Stimulated activated CD8-positive, alpha-beta memory T cell treated with anti-CD3 and anti-CD28 coated beads, Interleukin-4, amount 100 ng/mL, for 1 hour (primary cell): ENCODE measurements at places on chromosomes 11 and 22.

GRCh38 chr11:60155931-60156330 is 27.0 kb downstream of the MS4A6A start:
- no peak for DNase-seq

GRCh38 chr11:19873730-19874129 is 161.1 kb downstream of the NAV2 start:
- no peak for DNase-seq

GRCh38 chr11:12526789-12527188 is 147.4 kb upstream of the TEAD1 start:
- no peak for DNase-seq

DNA sequence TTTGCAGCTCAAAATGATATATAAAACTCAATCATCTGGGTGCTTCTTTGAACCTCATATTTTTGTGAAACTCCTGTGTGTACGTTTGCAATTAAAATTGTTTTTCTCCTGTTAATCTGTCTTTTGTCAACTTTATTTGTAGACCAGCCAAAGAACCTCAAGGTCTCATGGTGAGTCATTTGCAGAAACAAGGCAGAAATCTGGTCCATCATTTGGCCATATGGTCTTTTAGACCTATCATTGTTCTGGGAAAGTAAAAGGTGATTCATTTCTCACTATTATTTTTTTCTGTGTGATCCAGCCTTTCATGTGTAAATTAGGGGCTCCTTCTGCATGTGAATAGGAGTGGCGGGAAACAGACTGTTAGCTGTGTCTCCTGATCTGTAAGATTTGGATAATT is 399.1 kb upstream of the DDI1 start:
- no peak for DNase-seq

GRCh38 chr11:12288212-12288930 is 89.0 kb upstream of the PARVA start:
- DNase-seq, result no peak

DNA sequence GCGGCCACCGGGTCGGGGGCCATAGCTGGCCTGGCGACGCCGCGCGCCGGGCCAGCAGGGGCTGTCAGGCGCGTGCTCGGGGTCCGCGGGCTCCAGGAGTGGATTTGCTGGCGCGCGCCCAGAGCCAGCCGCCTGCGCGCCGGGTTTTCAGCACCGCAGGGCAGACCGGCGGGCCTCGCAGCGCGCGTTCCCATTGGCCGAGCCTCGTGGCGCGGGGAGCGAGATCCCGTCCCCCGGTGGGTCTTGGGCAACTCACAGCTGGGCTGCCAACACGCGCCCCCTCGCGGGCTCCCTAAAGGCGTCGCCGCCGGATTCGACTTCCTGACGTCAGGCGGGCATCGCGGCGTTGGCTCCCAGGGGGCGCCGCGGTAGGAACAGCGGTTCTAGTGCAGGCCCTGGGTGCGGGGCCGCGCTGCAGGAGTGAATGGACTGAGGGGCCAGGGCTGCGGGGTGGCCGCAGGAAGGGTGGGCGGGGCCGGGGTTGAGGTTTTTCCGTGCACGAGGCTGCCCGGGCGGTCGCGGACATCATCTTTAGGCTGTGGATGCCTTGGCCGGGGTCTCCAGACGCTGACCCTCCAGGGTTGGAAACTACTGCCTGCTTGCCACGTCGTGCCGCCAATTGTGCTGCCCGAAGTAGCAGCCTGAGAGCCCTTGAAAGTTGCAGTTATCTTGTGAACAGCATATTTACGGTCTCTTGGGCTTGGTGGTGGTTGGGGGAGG is at the start of gene FADS1:
TSS of gene FADS1 (minus strand) at position 268 of the 720 bp plus-strand sequence. CDS start at position 194, 74 bp downstream.
- DNase-seq, result peak; percentile 36

- DNase-seq, result no peak
Measured at GRCh38 chr11:78100676-78101472, 21.2 kb upstream of the NDUFC2 start.

- no peak for DNase-seq
Measured at GRCh38 chr11:34495239-34495723, 18.3 kb downstream of the ELF5 start.

DNA sequence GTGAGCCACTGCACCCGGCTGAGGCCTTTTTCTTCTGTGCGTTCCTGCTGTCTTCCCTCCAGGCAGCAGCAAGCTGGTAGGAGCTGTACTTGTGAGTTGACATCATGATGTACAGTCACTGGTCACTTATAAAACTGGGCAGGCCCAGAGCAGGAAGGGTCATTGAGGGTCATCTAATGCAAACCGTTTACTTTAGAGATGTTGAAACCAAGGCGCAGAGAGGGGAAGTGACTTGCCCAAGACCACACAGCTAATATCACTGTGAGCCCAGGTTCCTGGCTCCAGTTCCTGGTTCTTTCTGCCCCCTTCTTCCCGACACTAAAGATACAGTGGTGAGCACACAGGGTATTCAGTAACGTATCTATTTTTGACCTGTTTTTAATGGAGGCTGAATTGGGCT is 27.3 kb downstream of the PTPRJ start:
- DNase-seq, result no peak

DNA sequence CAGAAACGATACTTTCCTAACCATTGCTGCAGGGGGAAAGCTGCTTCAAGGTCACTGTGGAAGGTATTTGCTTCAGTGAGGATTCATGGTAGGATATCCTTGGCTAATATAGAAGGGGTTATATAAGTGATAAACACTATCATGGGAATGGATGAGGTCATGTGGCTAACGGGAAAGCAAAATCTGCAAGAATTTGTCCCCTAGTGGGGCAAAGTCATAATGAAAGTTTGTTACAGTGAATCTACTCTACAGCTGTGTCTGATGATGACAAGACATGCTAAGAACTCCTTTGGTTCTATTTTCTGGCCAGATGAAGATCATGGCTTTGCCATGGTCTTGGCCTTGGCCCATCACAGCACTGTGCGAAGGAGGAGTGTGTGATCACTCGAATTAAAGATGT is 13.8 kb downstream of the MMP20 start:
- no peak for DNase-seq

DNA sequence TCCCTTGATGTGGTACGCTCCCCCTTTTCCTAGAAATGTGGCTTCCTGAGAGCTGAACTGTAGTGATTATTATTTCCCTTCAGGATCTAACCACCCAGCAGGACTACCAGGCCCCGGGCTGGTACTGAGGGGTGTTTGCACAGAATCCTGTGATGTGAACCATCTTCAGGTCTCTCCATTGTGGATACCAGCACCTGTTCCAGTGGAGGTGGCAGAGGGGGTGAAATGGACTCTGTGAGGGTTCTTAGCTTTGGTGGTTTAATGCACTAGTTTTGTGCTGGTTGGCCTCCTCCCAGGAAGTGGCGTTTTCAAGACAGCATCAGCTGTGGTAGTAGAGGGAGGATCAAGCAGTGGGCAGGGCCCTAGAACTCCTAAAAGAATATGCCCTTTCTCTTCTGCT is 18.6 kb downstream of the C11orf91 start:
- no peak for DNase-seq

GRCh38 chr11:47955061-47955755 is 25.2 kb upstream of the PTPRJ start:
- DNase-seq, result no peak

- no peak for DNase-seq
Measured at GRCh38 chr11:110901441-110901840, 189.2 kb upstream of the ARHGAP20 start.

DNA sequence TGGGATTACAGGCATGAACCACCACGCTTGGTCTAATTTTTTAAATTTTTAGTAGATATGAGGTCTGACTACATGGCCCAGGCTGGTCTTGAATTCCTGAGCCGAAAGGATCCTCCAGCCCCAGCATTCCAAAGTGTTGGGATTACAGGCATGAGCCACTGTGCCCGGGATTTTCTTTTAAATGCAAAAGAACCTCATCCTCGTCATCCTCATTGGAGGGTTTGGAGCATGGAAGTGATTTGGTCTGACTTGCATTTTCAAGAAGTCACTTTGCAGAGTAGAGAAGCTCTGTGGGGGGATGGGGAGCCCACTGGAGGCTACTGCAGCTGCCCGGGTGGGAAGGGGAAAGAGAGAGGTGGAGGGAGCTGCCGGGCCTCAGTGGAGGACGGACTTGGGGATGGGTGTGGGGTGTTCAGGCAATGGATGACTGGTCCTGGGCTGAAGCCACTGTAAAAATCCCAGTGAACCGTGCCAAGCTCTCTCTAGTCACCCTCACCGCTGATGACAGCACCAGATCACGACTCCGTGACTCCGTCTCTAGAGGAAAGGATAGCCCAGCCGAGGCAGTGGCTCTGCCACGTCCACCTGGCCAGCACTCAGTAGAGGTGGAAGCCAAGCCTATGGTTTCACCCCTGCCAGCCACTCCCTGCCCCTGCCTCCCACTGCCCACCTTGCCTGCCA is 32.8 kb upstream of the SLC22A12 start:
- no peak for DNase-seq

GRCh38 chr11:35914816-35915215 is 29.0 kb upstream of the LDLRAD3 start:
- DNase-seq, result no peak

DNA sequence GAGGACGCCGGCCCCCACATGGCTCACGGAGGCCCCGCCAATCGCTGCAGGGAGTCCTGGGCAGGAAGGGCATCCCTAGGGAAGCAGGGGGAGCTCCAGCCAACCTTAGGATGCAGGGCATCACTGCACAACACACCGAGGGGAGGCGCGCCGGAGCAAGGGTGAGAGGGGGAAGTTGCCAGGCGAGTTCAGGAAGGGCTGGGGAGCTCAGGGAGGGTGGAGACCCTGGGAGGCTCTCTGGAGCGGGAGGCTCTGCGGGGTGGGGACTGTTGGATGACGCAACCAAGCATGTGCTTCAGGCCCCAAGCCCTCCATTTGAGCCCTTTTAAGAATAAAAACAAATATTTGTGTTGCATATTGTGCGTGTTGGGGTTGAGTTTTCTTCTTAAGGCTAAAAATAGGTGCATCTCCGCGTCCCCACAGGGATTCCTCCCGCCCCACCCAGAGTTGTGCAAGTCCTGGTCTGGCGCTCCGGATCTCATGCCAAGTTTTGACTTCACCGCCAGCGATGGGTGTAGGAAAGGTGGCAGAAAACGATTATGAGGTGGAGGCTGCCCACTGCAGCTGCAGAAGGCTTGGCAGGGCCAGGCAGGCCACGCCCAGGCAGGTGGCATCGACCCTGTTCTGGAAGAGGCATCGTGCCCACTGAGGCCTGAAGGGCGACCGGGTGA is 65.2 kb downstream of the WNT7B start:
- no peak for DNase-seq

- DNase-seq, result no peak
Measured at GRCh38 chr11:6284250-6284649, 24.6 kb downstream of the CCKBR start.

- DNase-seq, result peak; percentile 68
Measured at GRCh38 chr11:61679893-61680621, at the start of gene DAGLA. Gene DAGLA (plus strand): TSS chr11:61680391. CDS start chr11:61720156, 39,765 bp downstream.

GRCh38 chr22:35641494-35642120 is 6.6 kb upstream of the APOL6 start:
- DNase-seq, result no peak

GRCh38 chr11:93166194-93166593 is 31.6 kb downstream of the SLC36A4 start:
- no peak for DNase-seq

- no peak for DNase-seq
Measured at GRCh38 chr11:88280673-88281316, 56.7 kb downstream of the CTSC start.

- no peak for DNase-seq
Measured at GRCh38 chr11:4118107-4118506, 23.5 kb downstream of the RRM1 start.

DNA sequence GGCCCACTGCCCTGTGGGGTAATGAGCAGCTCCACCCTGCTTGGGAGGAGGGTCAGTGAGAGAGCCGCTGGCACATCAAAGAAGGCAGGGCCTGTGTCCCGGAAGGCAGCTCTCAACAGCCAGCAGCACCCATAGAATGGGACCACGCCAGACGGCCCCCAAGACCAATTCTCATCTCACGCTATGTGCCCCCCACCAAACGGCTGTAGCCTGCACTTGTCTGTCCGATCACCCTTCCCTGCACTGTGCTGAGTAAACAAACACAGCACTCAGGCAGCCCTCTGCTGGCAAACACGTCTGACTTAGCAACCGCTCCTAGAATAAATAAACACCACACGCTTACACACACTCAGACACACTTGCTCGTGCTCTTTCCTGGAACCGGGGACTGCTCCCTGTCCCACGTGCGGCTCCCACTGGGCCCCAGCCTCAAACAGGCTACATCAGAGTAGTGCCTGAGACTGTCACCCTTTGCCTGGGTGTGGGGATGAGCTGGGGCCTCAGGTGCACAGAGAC is 53.2 kb upstream of the CDON start:
- DNase-seq, result no peak

GRCh38 chr22:48838376-48838775 is 989.3 kb downstream of the BRD1 start:
- no peak for DNase-seq

DNA sequence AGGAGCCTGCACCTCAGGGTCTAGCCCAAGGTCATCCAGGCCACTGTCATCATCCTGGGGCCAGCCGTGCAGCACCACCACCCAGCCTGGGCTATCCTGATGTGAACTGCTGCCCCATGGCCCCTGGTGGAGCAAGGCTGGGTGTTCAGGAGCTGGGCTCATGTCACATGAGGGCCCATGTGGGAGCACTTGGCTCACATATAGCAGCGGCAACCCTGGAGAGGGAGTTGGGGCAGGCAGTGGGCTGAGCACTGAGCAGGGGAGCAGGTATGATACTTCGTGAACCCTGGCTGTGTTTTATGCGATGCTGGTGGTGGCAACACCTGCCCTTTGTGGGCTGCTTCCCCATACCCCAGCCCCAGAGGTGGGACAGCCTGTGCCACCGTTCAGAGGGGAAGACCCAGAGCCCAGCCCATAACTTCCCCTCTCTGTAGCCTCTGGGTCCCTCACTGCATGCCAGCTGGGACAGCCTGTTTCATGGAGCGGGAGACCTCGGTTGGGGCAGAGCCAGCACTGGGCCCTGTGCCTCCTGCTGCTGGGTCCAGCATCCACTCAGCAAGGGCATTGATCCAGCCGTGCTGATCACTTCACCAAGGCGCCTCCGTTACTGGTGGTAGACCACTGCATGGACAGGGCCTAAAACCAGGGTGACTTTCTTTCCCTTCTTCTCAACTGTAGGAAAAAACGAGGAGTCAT is 62.5 kb upstream of the SUSD2 start:
- no peak for DNase-seq

DNA sequence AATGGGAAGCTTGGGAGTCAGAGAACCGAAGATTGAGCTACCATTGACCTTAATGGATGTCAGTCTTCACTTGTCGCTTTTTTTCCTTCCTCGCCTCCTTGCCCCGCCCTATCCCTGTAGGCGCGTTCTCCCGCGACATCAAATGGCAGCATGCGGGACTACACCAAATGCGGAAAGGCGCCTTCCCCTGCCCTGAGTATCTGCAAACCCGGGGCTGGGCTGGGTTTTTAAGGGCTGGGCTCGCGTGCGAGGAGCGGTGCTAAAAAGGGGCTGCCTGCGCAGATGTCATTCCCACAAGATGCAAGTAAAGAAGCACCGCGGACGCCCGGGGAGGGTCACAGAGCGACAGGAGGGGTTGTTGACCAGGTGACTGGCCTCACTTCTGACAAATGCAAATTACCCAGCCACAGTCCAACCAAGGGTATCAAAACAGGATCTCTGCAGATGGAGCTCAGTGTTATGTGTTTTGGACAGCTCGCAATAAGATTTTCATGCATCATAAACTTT is 4.7 kb upstream of the FAM111B start:
- DNase-seq, result no peak
